ENCODE measurements at places on chromosomes 3 and 15.

DNA sequence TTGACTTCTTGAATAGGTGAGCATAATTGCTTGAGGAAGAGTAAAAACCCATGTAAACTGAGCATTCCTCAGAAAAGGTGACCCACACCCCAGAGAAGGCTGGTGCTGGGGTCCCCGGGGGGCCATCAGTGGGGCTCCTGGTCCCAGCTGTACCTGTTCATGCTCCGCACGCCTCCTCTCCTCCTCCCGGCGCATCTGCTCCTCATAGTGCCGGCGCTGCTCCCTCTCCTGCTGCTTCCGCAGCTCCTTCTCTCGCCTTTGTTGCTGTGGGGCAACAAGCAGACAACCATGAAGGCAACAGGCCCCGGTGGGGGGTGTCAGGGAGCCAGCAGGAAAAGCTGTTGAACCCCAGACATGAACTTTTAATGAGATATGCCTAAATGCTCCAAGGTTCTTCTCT, 113.7 kb upstream of the SLC2A2 start:
- no peaks in the 10 kb centered on the region for H3K27me3 ChIP-seq
- no peak for DNase-seq
- no peak overlapping the region for H3K4me3 ChIP-seq
- H3K27ac ChIP-seq = no peak overlapping the region
- no peaks in the 10 kb centered on the region for H3K4me1 ChIP-seq
- H3K36me3 ChIP-seq = peaks cover 6% of the 10 kb centered on the region

GRCh38 chr3:143298380-143298779, 178.8 kb downstream of the CHST2 start:
- no peaks in the 10 kb centered on the region for H3K4me1 ChIP-seq
- no peaks in the 10 kb centered on the region for H3K27me3 ChIP-seq
- H3K36me3 ChIP-seq = no peaks in the 10 kb centered on the region
- no peak overlapping the region for H3K27ac ChIP-seq
- no peak overlapping the region for H3K4me3 ChIP-seq
- DNase-seq = no peak

GRCh38 chr3:111619833-111620232, 24.7 kb upstream of the ZBED2 start:
- DNase-seq = no peak
- H3K27ac ChIP-seq = no peak overlapping the region
- no peak overlapping the region for H3K4me3 ChIP-seq
- no peaks in the 10 kb centered on the region for H3K4me1 ChIP-seq
- H3K36me3 ChIP-seq = no peaks in the 10 kb centered on the region

- peaks cover 13% of the 10 kb centered on the region for H3K36me3 ChIP-seq
- H3K27me3 ChIP-seq = no peaks in the 10 kb centered on the region
Observed at GRCh38 chr3:37986479-37987314, 3.9 kb upstream of the VILL start.

- H3K27me3 ChIP-seq = no peaks in the 10 kb centered on the region
- no peak for DNase-seq
- no peak overlapping the region for H3K4me3 ChIP-seq
Observed at GRCh38 chr3:187191271-187191670, 6.0 kb upstream of the RTP1 start.

- H3K4me3 ChIP-seq = no peak overlapping the region
- no peaks in the 10 kb centered on the region for H3K27me3 ChIP-seq
- H3K36me3 ChIP-seq = no peaks in the 10 kb centered on the region
- DNase-seq = no peak
- H3K4me1 ChIP-seq = no peaks in the 10 kb centered on the region
- H3K27ac ChIP-seq = no peak overlapping the region
Observed at GRCh38 chr3:38544926-38545325, 48.8 kb downstream of the EXOG start.

DNA sequence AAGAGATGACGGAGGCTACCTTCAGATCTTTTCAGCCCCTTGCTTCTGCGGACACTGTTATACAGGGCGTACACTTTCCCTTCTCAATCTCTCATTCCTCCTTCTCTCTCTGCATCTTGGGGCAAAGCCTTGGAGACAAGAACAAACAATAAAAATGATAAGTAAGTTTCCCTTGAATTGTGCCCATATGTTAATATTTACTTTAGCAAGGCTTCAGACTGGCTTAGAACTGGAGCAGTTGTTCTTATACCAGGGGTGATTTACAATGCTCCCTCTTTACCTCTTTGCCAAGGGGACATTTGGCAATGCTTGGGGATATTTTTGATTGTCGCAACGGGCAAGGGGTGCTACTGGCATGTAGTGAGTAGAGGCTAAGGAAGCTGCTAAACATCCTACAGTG, 29.4 kb downstream of the TIMMDC1 start:
- H3K27ac ChIP-seq = no peak overlapping the region
- H3K27me3 ChIP-seq = no peaks in the 10 kb centered on the region
- H3K4me1 ChIP-seq = no peaks in the 10 kb centered on the region
- peaks cover 34% of the 10 kb centered on the region for H3K36me3 ChIP-seq
- DNase-seq = no peak

DNA sequence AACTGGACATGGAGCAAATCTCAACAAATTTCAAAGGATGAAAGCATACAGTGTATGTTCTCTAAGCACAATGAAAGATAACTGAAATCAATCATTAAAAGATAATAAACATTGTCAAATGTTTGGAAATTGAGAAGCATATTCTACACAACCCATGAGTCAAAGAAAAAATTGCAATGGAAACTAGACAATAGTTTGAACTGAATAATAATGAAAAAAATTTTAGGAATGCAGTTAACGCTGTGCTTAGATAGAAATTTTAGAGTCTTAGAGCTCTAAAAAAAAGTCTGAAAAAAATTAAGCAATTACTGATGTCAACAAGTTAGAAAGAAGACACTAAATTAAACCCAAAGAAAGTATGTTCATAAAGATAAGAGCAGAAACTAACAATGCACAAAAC, 15.5 kb downstream of the RABL3 start:
- no peak overlapping the region for H3K4me3 ChIP-seq
- no peaks in the 10 kb centered on the region for H3K36me3 ChIP-seq
- no peaks in the 10 kb centered on the region for H3K27me3 ChIP-seq

GRCh38 chr3:156802821-156803606, 23.1 kb upstream of the LEKR1 start:
- H3K4me1 ChIP-seq = no peaks in the 10 kb centered on the region
- no peaks in the 10 kb centered on the region for H3K27me3 ChIP-seq
- no peaks in the 10 kb centered on the region for H3K36me3 ChIP-seq
- H3K27ac ChIP-seq = no peak overlapping the region
- H3K4me3 ChIP-seq = no peak overlapping the region

DNA sequence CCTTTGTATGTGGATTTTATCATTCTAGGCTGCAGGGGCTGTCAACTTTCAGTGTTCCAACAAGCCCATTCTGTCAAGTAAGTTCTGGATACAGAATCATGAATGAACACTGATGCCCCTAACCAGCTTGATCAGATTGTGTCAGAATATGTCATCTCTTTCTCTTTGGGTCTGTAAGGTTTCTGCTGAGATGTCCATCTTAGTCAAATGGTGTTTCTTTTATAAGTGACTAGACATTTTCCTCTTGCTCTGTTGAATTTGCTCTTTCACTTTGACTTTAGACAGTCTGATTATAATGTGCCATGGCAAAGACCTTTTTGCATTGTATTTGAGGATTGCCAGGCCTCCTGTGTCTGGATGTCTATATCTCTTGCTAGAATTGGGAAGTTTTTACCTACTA, 660.9 kb upstream of the CBLB start:
- H3K4me3 ChIP-seq = no peak overlapping the region
- no peak overlapping the region for H3K27ac ChIP-seq
- no peaks in the 10 kb centered on the region for H3K4me1 ChIP-seq
- no peaks in the 10 kb centered on the region for H3K36me3 ChIP-seq
- H3K27me3 ChIP-seq = no peaks in the 10 kb centered on the region

GRCh38 chr3:159236321-159236720, 434.5 kb downstream of the MFSD1 start:
- H3K36me3 ChIP-seq = no peaks in the 10 kb centered on the region
- H3K4me3 ChIP-seq = no peak overlapping the region
- no peak for DNase-seq
- H3K27me3 ChIP-seq = no peaks in the 10 kb centered on the region
- H3K27ac ChIP-seq = no peak overlapping the region

- H3K36me3 ChIP-seq = no peaks in the 10 kb centered on the region
- peak; percentile 55 for DNase-seq
- H3K4me1 ChIP-seq = no peaks in the 10 kb centered on the region
Observed at GRCh38 chr3:195114786-195115599, 156.0 kb downstream of the XXYLT1 start.

GRCh38 chr15:49135911-49136310, 19.5 kb downstream of the COPS2 start:
- peaks cover 87% of the 10 kb centered on the region for H3K36me3 ChIP-seq
- no peaks in the 10 kb centered on the region for H3K4me1 ChIP-seq
- DNase-seq = no peak
- H3K4me3 ChIP-seq = no peak overlapping the region
- H3K27ac ChIP-seq = no peak overlapping the region

DNA sequence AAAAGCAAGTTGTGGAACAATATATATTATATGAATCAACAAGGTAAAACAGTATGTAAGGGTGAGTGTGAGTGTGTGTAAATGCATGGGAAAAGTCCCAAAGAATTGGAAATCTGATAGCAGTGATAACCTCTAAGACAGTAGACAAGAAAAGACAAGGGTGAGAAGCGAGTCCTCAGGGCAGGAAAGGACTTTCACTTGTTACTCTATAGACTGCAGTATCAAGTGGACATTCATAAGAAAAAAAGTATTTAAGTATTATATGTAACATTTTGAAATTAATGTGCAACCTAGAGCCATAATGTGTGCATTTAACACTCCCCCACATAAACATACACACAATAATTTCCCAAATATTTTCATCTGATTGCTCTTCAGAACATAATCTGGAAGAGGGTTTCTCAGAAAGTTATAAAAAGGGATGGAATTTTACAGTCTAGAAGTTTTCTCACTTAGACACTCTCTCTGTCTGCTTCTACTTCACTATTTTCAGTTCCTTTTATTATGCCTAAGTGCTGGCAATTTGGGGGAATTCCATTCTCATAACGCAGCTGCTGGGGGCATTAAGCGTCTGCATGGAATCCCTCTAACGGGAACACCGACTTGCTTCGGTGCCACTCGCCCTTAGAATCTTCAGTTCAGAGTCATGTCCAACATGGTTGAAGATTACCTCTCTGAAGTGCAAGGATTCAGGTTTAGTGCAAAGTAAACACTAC, 50.0 kb upstream of the CDIN1 start:
- H3K27ac ChIP-seq = no peak overlapping the region
- no peak for DNase-seq
- H3K4me3 ChIP-seq = no peak overlapping the region
- H3K36me3 ChIP-seq = no peaks in the 10 kb centered on the region

- no peaks in the 10 kb centered on the region for H3K36me3 ChIP-seq
- H3K4me1 ChIP-seq = peaks cover 76% of the 10 kb centered on the region
- peak overlapping the region; percentile 1 for H3K27ac ChIP-seq
- DNase-seq = no peak
Observed at GRCh38 chr15:63197626-63198025, 8.2 kb downstream of the RAB8B start.

DNA sequence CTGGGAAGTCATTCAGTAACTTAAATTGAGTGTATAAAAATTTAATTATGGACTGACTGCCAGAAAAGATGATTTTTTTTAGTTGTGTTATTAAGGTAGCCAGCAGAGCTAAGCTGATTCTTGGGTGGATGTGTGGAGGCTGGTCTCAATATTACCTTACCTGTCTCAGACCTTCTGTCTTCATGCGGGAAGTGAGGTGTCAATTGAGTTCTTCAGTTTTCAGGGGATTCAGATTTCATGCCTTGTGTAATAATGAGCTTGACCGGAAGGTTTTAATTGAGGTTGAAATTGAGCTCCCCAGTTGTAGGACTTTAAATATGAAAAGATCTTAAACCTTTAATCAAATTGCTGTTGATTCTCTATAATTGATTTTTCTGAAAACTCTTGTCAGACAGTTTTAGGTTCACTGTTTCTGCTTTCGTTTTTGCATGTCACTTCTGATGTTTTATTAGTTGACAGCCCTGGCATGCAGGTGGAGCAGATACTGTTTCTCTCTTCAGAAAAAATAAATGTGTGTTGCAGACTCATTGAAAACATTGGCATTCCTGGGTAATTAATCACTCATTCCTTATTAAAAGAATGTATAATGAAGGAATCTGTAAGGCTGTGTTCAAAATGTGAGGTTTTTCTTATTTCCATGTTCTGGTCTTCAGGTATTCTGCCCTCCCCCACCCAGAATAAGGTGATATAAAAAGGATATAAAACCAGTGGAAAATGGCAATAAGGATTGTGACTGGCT, 54.5 kb downstream of the PSMD6 start:
- H3K27me3 ChIP-seq = no peaks in the 10 kb centered on the region
- no peaks in the 10 kb centered on the region for H3K36me3 ChIP-seq
- peaks cover 73% of the 10 kb centered on the region for H3K4me1 ChIP-seq

- no peaks in the 10 kb centered on the region for H3K27me3 ChIP-seq
- no peak for DNase-seq
- H3K4me3 ChIP-seq = no peak overlapping the region
- H3K36me3 ChIP-seq = no peaks in the 10 kb centered on the region
Observed at GRCh38 chr15:67079361-67079760, 14.0 kb downstream of the SMAD3 start.

GRCh38 chr3:170440344-170440743, 21.7 kb downstream of the CLDN11 start:
- H3K27me3 ChIP-seq = no peaks in the 10 kb centered on the region
- H3K36me3 ChIP-seq = no peaks in the 10 kb centered on the region
- no peak for DNase-seq
- H3K27ac ChIP-seq = no peak overlapping the region

DNA sequence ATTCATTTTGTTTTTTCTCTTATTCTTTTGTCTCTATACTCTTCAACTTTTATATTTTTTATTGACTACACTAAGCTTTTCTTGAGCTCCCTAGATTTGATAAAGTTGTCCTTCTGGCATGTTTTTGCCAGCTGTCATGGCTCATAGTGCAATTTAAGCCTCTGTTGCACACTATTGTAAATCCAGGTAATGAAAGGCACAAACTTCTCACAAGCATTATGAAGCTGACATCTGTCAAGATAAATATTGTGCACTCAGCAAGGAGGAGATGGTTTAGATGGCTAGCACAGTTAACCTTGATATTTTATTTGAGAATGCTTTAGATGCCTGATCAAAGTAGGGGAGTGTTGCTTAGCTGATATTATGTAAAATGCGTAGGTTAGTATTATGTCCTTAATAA, 1280.9 kb downstream of the NSUN3 start:
- H3K27me3 ChIP-seq = no peaks in the 10 kb centered on the region
- no peak for DNase-seq
- H3K36me3 ChIP-seq = no peaks in the 10 kb centered on the region
- H3K4me1 ChIP-seq = no peaks in the 10 kb centered on the region
- no peak overlapping the region for H3K27ac ChIP-seq

DNA sequence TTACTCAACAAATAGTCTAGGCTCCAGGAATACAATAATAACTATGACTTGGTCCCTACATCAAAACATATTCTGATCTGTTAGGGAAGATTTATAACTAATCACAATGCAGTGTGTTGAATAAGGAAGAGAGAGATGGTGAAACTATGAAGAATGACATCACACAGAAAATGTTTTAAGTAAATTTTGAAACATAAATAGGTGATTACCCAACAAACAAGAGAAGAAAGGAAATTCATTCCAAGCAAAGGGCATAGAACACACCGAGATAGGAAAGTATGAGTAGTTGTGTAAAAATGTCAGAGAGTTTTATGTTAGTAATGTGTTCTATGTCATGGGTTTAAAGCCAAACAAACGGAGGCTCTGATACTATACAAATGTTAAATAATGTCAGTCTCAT, 13.4 kb downstream of the SEC62 start:
- no peaks in the 10 kb centered on the region for H3K27me3 ChIP-seq
- H3K27ac ChIP-seq = no peak overlapping the region
- DNase-seq = no peak
- peaks cover 99% of the 10 kb centered on the region for H3K36me3 ChIP-seq
- H3K4me1 ChIP-seq = no peaks in the 10 kb centered on the region
- H3K4me3 ChIP-seq = no peak overlapping the region
